ENCODE measurements at places on chromosomes 1 and 21. TPM values are rescaled to one million over a fixed set of nuclear protein-coding genes. Genes with fewer than 3 reads are reported as not detected.

The MPL gene
- 0.78 TPM for polyA plus RNA-seq

The ZNF648 gene
- 0.43 TPM for polyA plus RNA-seq

The KANK4 gene
- polyA plus RNA-seq: 22.0 TPM

The FCRL4 gene
- not detected for polyA plus RNA-seq

The COG2 gene
- 40.4 TPM for polyA plus RNA-seq

The RBP7 gene
- polyA plus RNA-seq: 22.3 TPM

The OR2T5 gene
- 0.12 TPM for polyA plus RNA-seq

The CERS2 gene
- polyA plus RNA-seq: 300 TPM

The PTPRU gene
- 15.4 TPM for polyA plus RNA-seq

DNA sequence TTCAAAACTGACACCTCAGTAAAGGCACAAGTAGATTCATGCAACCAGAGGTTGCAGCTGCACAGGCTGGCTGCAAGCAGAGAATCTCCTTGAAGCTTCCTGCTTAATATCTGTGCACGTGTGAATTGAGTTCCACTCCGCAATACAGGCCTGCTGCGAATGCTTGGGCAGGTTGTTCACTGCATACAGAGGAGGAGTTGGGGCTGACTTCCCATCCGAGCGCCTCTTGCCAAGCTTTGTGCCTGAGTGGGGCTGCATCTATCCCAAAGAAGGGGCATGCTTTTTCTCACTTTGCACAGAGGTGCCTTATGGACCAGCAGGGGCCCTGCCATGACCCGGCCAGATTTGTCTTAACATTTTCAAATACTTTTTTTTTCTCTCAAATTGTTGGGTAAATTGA is 17.9 kb upstream of the PADI1 start:
- DNase-seq: no peak

DNA sequence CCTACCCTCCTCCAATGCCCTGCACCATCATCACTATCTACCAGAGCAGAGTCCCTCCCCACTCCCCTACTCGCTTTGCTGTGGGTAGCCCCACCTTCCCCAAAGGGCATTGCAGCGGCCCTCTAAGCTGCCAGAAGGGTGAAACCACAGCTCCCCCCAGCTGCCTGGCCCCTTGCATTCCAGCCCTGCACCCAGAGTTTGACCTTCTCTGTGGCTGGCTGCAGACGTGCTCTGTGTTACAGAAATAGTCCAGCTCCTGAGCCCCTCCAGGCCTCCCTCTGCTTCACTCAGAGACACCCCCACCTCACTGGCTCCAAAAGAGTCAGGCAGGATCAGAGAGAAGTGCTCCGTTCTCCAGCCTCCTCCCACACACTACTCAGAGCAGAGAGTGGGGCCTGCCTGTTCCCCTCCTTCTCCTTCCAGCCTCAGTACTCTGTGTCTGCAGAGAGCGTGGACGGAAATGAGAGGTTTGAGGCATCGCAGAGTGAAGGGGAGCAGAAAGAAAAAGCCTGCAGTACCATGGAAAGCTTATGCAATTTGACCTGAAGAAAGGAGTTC is 63.2 kb downstream of the PLEKHA6 start:
- peak; percentile 81 for DNase-seq

DNA sequence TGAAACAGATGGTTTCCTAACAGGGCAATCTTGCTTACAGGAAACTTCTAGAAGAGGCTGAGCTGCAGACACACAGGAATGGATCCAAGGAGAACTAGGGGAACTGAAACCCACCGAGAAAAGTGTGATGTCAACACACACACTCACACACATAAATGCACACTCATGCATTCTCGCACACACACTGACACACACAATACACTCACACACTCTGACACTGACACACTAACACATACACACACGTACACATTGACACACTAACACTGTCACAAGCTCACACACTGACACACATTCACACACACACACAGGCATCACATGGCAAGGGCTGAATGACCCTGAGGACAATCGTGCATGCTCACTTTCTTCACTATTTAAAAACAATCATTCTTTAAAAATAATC is 142.7 kb downstream of the NPHP4 start:
- no peak for DNase-seq

DNA sequence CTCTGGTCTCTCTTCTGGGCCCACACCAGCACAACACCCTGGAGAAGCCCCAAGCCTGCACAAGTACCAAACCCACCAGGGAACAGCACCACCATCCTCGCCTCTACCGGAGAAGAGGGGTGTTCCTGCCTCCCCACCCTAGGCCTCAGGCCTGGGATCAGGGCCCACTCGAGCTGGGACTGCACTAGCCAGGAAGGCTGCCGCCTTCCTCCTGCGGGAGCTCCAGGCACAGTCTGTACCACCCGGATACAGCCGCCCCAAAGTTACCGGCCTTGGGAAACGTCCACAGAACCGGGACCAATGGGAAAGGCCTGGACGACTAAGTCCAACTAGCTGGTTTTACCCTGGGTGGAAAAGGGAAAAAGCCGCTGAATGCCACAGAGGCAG is 3.4 kb downstream of the TAL1 start:
- no peak for DNase-seq

DNA sequence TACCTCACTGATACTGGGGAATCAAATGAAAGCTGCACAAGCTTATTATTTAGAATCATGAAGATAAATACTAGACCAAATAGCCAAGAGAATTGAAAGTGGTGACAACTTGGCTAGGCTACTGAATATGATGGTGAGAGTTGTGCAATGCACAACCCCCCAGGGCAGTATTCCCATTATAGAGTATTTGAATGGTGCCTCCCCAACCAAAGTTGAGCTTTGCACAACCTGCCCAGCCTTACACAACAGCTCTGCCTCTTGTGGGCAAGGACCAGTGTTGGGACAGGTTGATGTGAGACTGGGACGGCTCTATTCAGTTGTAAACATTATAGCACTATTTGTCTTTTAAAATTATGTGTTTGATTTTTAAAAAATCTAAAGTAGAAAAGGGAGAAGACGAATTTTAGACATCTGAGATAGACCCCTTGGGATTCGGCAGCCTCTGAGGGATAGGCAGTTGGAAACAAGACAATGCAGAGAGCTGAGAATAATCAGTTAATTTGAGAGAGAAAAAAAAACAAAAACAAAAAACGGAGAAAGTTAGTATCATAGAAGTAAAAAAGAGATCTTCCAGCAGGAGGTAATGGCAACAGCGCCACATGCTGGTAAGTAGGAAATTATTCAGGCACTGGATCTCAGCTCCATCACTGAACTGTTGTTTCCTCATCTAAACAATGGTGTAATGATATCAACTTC is 91.0 kb upstream of the KCNA3 start:
- DNase-seq: no peak

DNA sequence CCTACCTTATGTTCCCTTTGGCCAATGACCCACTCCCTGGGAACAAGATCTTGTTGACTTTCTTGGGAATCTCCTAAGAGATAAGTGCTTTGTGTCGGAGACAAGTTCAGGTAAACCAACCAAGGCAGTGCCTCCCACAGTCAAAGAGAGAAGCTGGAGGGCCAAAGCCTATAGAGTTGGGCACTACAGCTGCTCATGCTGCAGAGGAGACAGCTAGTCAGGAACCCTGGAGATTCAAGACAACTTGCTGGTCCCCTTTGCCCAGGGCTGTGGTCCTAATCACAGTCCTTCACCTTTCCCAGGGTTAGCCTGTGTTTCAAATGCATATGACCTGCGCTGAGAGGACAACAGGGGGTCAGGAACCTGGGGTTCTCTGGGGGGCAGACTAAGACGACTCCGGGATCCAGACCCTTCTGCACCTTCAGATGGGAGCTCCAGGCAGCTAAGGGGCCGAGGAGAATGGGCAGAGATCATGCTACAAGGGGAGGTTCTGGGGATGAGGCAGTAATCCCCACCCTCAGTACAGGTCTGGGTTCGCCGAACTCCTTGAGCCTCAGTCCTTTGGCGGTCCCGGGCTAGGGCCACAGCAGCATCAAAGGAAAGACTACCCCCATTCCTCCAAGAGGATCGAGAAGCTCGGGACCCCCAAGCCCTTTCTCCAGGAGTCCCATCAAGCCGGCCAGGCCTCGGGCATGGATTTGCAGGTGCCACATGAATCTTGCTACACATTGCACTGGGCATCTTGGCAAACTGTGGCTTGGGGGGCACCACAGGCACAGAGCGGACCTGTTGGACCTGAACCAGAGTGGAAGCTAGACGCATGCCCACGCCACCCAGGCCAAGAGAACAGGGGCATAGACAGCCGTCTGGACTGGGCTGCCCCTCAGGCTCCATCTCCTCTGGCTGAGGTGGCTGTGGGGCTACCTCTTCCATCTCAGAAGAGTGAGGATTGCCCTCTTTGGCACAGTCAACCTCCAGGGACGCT is 2.0 kb upstream of the USF1 start:
- DNase-seq: no peak

DNA sequence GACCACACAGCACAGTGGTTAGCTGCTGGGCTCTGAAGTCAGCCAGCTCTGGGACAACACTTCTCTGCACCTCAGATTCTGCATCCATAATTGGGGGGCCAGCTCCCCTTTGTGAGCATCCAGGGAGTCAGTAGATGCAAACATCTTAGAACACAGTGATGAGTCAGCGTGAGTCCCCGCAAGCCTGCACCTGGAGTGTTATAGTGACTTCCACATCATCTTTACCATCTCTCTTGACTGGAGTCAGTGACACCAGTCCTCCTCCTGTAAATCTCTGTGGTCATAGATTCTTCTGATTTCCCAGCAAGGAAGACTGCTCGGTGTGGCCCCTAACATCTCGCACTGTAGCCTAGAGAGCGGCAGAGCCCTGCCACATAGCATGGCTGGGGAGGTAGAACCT is 13.9 kb upstream of the EDN2 start:
- DNase-seq: no peak

- no peak for DNase-seq
Measured at GRCh38 chr21:31130821-31131220, 92.5 kb upstream of the KRTAP19-8 start.

- DNase-seq: no peak
Measured at GRCh38 chr1:171801487-171801891, 20.0 kb downstream of the METTL13 start.

DNA sequence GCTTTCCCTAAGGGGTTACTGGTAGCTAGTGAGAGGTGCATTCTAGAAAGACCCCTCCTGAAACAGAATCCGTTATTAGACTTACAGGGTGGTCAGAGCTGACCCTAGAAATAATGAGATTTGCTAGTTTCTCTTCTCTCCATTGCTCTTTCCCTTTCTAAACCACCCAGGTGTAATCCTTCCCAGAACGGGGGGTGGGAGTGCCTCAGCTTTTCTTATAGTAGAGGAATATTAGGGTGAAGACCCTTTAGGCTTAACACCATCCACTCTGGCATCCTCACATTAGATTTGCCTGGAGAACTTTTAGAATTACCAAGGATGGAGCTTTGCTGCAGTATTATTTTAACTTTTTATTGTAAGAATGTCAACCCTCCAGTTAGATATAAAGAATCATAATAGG is 49.4 kb downstream of the CAPN9 start:
- DNase-seq: no peak

DNA sequence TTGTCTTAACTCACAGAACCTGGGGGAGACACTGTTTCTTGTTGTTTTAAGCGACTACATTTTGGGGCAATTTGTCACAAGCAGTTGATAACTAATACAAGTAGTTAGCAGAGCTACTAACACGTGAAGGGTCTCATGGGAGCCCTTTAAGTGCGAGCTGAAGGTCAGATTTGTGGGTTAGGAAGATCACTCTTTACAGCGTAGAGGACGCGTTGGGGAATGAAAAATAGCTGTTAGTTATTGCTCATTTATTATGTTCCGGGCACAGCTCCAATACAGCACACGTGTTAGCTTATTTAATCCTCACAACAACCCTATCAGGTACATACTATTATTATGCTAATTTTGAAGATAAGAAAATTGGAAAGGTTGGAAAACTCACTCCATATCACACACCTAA is 95.9 kb downstream of the ACTL8 start:
- DNase-seq: no peak

All from renal cortex interstitium (tissue), 15 donors.